OCI-LY7 (cell line): ENCODE measurements at places on chromosomes 5 and 9. TPM values are rescaled to one million over a fixed set of nuclear protein-coding genes. Genes with fewer than 3 reads are reported as not detected.

Gene NR2F1-AS1
- not detected in 2 replicates for total RNA-seq

GRCh38 chr9:17269799-17270198, 135.0 kb downstream of the CNTLN start:
- DNase-seq: no peak

DNA sequence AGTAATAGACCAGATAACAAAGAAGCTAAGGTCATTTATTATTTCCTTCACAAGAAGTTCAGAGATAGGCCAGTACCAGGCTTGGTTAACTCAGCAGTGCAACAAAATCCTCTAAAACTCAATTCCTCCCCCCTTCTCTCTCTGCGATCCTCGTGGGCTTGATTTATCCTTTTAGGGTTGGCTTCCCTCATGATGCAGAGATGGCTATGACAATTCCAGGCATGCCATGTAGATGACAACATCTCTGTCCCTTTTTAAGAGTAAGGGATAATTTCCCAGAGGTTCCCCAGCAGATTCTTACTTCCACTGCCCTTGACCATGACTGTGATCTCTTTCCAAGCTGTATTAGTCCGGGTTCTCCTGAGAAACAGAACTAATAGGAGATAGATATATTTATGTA, 28.7 kb upstream of the DAP start:
- DNase-seq: no peak

DNA sequence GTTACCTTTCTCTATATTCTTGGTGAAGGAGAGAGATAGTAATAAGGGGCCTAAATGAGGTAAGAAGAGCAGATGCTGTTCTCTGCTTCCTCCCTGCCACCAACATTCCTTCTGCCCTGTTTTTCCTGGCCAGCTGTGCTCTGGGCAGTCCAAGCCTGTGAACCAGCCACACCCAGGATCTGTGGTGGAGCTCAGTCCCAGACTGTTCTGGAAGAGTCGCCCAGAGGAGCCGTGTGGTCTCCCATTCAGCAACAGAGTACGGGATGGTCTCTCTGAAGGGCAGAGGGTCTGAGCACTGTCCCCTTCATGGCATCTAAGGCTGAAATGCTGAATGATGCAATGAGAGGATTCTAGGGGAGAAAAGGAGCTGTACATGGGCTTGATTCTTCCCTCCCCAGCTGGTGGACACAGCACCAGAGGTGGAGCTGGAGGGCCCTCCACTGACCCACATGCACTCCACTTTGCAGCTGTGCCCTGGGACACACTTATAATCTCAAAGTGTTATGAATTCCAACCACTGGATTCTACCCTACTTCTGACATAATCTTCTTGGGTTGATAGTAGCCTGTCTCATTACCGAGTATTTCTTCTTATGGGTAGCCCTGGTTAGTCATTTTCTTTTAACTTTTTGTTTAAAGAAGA, 70.8 kb upstream of the RPS23 start:
- no peak for DNase-seq

DNA sequence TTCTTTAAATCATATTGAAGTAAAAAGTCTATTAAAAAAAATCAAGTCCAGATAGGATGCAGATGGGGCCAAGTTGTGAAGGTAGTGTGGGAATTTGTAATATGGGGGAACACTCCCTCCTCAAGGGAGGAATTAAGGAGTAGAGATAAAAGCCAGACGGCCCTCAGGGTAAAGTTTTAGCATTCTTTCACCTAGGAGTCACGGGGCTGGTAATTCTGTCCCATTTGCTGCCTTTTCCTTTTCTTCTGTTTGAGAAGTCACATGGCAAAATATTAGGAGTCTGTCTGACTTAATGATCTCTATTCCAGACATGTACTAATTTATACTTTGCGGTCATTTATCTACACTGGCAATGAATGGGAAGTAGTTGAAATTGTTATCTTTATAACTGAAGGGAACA, 61.9 kb downstream of the SNX24 start:
- no peak for DNase-seq

Gene HAVCR2
- total RNA-seq: 3.7 and 4.4 TPM in 2 replicates

Gene PTAR1
- 48.2 and 56.4 TPM in 2 replicates for total RNA-seq

DNA sequence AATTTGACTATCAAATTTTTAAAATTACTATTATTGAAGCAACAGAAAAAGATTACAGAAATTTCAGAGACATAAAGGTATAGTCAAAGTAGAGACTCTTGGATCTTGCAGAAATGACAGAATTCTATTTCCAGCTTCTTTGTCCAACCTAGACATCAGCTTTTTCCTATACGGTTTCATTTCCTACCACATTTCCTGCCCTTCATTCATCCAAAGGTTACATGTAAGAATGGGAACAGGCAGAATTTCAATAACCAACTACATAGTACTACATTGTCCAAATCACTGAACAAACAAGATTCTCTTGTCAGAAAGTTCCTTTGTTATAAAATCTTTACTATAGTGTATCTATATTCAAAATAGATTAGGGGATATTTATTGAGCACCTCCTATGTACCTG, 124.9 kb downstream of the FANCC start:
- DNase-seq: no peak

DNA sequence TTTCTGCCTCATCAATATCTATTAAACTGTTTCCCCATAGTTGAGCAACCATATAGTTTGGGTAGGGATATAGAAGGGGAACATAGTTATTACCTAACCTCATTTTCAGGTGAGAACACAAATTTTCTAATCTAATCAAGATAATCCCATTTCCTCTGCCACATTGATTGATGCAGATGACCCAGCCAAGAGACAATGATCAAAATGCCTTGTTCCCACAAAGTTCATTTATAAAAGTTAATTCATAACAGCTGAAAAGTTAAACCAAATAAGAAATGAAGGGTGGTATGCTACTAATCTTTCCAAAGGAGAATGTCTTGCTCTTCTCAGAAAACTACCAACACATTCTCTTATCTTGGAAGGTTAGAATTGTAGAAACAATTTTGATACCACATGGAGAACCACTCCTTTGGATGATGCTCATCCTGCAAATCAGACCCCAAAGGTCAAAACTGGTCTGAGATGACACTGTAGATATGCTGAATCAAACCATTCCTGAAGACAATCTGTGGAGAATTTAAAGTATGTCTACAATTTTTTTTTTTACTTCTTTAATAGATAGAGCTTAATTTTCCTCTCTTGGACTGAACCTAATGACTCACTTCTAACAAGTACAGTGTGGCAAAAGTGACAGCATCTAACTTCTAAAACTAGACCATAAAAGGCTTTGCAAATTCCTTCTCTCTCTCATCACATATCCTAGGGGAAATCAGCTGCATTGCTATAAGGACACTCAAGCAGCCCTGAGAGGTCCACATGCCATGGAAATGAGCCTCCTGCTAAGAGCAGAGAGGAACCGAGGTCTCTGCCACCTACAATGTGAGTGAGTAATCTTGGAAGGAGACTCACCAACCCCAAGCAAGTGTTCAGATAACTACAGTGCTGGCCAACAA, 586.7 kb upstream of the TUSC1 start:
- DNase-seq: no peak

Gene MYOZ3
- not detected in 2 replicates for total RNA-seq

DNA sequence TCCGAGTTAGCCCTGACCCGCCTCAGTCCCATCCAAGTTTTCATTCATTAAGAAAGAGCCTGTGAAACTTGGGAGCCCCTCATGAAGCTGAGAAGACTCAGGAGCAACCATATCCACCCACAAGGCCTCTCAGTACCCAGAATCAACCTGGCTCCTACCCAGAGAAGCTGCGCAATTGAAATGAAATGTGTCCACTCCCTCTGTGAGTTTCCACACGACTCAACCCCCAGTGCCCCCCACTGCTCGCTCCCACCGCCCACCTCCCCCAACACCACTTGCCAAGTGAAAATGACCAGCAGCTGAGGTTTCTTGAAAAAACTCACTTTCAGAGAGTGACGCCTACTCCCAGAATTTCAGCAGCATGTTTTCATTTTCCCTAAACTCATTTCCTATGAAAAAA, 104.6 kb downstream of the CDK5RAP2 start:
- DNase-seq: no peak

Gene CDH9
- not detected in 2 replicates for total RNA-seq

Gene JAK2
- 11.4 and 12.5 TPM in 2 replicates for total RNA-seq

GRCh38 chr5:135441919-135442318, 5.2 kb downstream of the DCANP1 start:
- DNase-seq: no peak

- peak; percentile 69 for DNase-seq
These were observed 155.4 kb downstream of the GOLPH3 start for GRCh38 chr5:32018476-32019436.

GRCh38 chr9:33101104-33101951, 24.9 kb upstream of the SMU1 start:
- DNase-seq: no peak

DNA sequence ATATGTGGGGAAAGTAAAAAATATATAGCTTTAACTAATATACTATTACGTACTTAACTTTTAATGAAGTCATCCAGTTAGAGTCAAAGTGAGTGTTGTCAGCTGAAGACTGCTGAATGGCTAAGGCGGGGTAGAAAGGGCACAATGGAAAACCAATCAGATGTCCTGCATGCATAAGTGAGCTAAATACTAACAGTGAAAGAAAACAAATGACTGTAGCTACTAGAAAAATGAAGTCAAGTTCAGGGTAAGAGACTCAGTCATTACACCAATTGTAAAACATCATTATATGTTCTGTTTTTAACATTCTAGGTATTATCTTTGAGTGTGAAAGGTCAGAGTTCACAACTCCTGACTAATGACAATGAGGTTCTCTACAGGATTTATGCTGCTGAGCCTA, 295.2 kb downstream of the ADGRV1 start:
- no peak for DNase-seq

- DNase-seq: no peak
These were observed 100.6 kb downstream of the GTF3C4 start for GRCh38 chr9:132770770-132771310.

DNA sequence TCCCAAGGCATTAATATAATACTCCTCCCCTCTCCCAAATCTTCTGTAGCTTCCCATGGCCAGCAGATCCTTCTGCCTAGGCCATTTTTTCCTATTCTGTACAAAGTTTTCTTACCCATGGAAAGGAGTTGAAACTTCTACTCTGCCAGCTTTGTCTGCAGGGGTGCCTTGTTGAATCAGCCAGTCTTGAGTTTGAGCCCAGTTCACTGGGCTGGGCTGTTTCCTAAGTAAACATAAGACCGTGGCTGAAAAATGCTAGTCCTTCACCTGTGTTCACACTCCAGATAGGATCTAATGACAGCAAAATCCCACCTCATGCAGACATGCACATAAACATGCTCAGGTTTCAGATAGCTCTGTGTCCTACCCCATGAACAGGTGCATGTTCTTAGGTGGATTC, 10.4 kb downstream of the TEX48 start:
- DNase-seq: no peak

DNA sequence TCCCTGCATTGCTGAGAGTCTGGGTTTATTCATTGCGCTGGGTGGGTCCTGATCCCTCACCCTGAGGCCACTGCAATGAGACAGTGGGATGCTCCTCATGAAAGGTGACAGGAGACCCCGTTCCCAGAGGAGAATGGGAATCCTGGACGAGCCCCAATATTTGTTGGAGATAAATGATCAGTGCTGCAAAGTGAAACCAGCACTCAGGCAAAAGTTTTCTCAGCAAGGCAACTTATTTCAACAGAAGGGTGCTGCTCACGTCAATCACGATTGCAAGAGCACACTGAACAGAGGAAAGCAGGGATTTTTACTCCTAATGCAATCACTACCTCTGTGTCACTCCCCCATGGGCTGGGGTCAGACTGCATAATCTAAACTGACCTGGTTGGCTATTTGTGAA, 110.2 kb upstream of the MAMDC2 start:
- no peak for DNase-seq

Gene IRX2
- total RNA-seq: not detected in 2 replicates

DNA sequence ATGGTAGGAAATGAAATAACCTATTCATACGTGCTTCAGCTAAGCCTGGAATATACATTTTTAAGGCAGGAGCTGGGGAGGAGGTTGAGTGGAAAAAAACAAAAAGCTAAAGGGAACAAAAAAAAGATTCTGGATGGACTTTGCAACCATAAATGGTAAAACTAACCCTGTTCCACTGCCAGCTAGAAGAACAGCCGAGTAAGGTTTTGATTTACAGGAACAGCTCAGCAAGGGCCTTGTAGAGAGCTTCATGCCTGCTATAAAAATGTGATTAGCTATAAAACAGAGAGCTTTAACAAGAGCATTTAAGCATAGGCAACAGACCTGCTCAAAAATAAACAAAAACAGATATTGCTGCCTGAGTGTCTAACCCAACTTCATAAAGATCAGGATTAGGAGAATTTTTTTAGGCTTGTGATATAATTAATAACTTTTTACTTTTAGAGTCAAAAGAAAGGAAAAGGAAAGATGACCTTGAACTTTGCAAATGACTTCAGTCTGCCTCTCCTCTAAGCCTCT, 194.8 kb downstream of the FBXL7 start:
- DNase-seq: no peak

DNA sequence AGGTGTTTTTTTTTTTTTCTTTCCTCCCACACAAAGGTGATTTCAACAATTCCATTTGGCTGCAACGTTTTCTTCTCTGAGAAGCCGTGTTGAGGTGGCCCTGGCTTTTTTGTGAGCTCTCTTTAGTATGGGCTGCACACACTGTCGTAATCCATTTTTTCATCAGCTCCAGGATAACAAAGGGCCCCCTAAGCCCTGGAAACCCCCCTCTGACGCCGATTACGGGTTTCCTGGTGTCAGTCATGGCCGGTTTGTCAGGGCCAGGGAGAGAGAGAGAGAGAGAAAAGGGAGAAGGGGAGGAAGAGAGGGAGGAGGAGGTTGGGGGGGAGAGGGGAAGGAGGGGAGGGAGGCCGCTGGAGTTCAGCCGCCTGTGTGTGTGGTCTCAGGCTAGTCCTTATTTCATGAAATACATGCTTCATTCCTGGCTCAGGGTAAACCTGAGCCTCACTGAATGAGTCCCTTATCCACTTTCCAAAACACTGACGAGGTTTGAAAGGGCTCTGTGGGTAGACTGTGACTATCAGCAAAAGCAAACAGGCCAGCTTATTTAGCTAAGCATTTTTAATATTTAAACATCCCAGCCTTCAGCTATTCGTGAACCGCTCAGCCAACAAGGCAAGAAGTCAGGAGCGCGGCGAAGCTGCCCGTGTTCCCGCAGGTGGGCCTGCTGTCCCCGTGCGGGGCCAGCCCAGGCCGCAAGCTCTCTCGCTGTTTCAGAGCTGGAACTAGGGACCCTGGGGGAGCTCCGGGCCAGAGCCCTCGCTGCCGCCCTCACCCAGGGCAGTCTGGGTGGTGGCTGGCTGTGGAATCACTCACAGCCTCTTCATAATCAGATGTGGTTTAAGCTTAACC, 172.8 kb downstream of the ERCC6L2 start:
- no peak for DNase-seq

DNA sequence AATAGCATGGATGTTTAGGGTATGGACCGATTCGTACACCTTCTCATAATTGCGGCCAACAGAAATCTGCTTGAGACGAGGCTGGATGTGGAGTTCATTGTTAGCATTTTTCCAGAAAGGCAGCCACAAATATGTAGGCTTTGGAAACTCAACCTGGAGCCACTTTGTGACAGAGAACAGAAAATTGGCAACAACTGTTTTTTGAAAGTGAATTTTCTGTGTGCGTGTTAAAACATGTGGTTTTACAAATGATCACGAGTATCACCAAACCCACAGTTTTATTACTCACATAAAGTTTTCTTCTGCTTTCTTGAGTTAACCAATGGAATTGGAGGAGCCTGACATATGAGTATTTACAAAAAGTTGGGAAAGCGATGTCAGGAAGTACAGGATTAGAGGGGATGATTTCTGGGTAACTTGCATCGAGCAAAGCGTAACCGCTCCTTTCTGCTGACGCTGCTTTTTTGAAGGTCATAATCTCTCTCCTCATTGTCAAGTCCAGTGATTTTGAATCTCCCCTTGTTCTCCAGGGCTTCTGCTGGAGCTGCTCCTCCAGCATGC, 138.5 kb upstream of the TAF11L2 start:
- no peak for DNase-seq
